ENCODE measurements at places on chromosomes 16 and 17.

DNA sequence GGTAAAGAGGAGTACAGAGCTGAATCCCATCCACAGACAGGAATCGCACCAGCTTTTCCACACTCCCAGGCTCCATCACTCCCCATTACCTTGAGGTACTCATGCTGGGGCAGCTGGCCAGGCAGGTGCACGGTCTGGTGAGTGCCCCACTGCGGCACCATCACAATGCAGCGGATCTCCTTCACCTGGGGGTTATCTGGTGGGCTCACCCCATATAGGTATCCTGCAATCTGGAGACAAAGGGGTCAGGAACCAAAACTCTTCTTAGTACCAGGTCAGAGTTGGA lies 1.8 kb upstream of the RILP start:
- no peak for DNase-seq

DNA sequence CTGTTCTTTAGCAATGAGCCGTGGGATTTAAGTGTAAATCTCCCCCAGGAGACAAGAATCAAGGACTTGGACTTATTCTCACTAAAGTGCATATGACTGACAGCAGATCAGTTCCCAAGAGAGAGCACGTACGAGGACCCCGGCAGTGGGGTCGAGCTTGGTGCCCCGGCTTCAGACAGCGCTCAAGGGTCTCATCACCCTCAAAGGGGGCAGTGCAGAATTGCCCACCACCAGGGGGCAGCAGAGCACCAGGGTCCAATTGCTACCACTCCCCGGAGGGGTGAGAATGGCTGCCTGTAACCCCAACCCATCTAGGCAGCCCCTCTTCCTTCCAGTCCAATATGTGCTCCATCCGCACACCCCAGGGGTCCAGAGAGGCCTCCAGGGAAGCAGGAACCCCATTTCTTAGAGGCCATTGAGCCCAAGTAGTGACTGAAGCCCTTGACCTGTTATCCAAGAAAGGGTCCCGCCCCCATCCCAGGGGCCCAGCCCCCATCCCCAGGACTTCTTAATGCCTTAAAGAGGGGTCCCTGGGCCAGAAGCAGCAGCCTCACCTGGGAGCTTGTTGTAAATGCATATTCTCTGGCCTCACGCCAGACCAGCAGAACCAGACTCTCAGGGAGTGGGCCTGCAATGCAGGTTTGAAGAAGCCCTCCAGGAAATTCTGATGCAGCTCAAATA lies 86.1 kb downstream of the ZDHHC7 start:
- DNase-seq = peak; percentile 71

- DNase-seq = no peak
Measured at GRCh38 chr17:50769884-50770283, 2.6 kb upstream of the ANKRD40CL start.

DNA sequence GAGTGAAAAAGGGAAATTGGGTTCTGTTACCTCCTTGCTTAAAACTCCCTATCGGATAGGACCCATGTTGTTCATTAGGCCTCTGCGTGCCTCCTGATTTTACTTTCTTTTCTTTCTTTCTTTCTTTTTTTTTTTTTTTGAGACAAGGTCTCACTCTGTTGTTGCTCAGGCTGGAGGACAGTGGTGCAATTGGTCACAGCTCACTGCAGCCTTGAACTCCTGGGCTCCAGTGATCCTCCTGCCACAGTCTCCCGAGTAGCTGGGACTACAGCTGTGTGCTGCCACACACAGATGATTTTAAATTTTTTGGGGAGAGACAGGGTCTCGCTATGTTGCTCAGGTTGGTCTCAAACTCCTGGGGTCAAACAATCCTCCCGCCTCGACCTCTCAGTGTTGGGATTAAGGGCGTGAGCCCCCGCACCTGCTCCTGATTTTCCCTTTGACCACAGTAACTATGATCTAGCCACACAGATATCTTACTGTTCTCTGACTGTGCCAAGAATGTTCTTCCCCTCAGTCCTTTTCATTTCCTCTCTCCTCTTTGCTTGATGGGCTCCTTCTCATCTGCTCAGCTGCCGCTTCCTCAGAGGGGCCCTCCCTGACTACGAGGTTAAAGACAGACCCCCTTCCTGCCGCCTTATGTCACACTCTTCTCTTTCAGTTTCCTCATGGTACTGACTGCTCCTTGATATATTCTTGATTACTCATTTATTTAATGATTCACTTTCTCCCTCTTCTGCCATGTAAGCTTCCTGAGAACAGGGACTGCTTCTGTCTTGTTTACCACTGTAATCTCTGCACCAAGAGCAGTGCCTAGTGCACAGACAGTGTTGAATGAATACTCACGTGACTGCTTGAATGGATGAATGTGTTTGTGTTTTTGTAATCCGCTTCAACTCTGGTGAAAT lies 44.3 kb downstream of the LCMT1 start:
- no peak for DNase-seq

Data from activated naive CD4-positive, alpha-beta T cell treated with Interleukin-2 at 50 U/mL for 16 hours (primary cell).